Heart left ventricle (tissue), 16 donors: ENCODE measurements at places on chromosomes 4 and X. TPM values are rescaled to one million over a fixed set of nuclear protein-coding genes. Genes with fewer than 3 reads are reported as not detected.
A peak's percentile ranks its signal among the peaks of the same experiment; 100 is the strongest.

- no peak overlapping the region for H3K27ac ChIP-seq
- no peak for DNase-seq
- no peaks in the 10 kb centered on the region for H3K4me1 ChIP-seq
- H3K36me3 ChIP-seq, result no peaks in the 10 kb centered on the region
Observed at GRCh38 chr4:78310007-78310739, 241.4 kb upstream of the ANXA3 start.

The RENBP gene
- 35.5 TPM for total RNA-seq

DNA sequence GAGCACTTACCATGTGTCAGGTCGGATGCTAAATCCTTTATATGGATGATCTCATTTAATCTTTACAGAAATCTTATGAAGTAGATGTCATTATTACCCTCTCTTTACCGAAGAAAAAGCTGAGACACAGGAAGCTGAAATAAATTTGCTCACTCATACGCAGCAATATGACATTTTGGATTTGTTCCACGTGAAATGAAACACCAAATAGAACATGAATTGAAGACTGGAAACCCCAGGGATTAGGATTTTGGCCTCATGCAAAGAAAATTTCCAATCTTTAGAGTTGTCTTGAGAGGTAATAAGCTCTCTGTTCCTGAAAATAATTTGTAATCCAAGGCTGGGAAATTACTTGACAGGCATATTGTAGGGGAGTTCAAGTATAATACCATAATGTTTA is 354.4 kb upstream of the CLNK start:
- no peaks in the 10 kb centered on the region for H3K4me1 ChIP-seq
- H3K27ac ChIP-seq, result no peak overlapping the region
- H3K27me3 ChIP-seq, result no peaks in the 10 kb centered on the region
- no peak for DNase-seq
- H3K36me3 ChIP-seq, result no peaks in the 10 kb centered on the region

DNA sequence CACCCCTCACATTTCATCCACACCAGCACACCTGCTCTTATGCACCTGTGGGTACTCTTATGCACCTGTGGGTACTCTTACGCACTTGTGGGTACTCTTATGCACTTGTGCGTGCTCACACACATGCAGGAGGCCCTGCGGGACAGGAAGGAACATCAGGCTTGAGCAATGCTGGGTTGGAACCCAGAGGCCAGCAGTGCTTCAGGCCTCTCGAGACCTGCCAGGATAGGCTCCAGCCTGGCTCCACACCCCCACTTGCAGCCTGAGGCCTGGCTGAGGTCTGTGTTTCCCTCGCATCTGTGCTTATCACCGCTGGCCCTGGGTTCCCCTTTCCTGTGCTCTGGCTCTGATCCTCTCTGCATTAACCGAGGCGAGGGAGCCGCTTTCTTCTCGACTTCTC is 34.7 kb downstream of the SORCS2 start:
- no peaks in the 10 kb centered on the region for H3K36me3 ChIP-seq
- H3K27me3 ChIP-seq, result no peaks in the 10 kb centered on the region
- DNase-seq, result no peak
- H3K27ac ChIP-seq, result no peak overlapping the region

GRCh38 chrX:25976683-25977310 is 161.3 kb upstream of the MAGEB18 start:
- H3K36me3 ChIP-seq, result no peaks in the 10 kb centered on the region
- H3K4me3 ChIP-seq, result no peak overlapping the region
- H3K4me1 ChIP-seq, result no peaks in the 10 kb centered on the region
- H3K27ac ChIP-seq, result no peak overlapping the region
- no peaks in the 10 kb centered on the region for H3K27me3 ChIP-seq
- DNase-seq, result no peak

DNA sequence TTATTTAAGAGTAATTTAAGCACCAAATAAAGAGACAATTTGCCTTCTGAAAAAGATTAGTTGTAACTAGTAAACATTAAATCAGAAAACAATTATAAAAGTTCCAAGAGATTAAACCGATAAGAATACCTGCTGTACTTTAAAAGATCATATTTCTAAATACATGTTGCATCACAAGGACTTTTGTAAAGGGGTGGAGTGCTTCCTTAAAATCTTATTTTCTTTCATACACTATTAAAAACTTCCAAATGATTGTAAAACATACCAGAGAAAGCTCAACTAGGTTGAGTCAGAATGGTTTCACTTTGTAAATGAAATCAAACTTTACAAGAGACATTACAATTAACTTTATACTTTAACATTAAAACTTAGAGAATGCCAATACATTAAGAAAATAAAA is 41.8 kb downstream of the ACSL4 start:
- H3K4me1 ChIP-seq, result no peaks in the 10 kb centered on the region
- H3K36me3 ChIP-seq, result no peaks in the 10 kb centered on the region
- H3K27ac ChIP-seq, result no peak overlapping the region
- no peak for DNase-seq
- H3K27me3 ChIP-seq, result no peaks in the 10 kb centered on the region

- no peak overlapping the region for H3K27ac ChIP-seq
- no peak overlapping the region for H3K4me3 ChIP-seq
- no peaks in the 10 kb centered on the region for H3K4me1 ChIP-seq
Observed at GRCh38 chr4:183374950-183375555, 52.8 kb upstream of the CLDN24 start.

DNA sequence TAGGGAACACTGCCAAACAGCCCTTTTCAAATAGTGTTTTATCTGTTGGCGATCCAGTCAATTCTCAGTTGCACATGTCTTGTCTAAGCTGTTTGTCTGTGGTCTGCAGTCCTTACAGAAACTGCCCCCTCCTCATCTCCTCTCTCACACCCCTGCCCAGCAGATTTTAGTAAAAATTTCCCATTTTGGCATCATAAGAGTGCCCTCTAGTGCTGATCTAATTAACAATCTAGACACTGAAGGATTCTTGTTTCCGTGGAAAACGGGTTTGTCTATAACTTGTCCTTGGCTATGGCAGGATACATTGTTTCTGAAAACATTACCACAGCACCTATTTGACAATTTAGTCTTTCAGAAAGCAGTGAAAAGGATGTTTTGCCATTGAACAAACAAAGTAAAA is 227.2 kb upstream of the MBNL3 start:
- no peaks in the 10 kb centered on the region for H3K36me3 ChIP-seq
- no peak overlapping the region for H3K4me3 ChIP-seq
- H3K4me1 ChIP-seq, result no peaks in the 10 kb centered on the region
- no peak overlapping the region for H3K27ac ChIP-seq
- DNase-seq, result no peak

The CDKL2 gene
- total RNA-seq, result 1.1 TPM

The NUDT11 gene
- total RNA-seq, result not detected

DNA sequence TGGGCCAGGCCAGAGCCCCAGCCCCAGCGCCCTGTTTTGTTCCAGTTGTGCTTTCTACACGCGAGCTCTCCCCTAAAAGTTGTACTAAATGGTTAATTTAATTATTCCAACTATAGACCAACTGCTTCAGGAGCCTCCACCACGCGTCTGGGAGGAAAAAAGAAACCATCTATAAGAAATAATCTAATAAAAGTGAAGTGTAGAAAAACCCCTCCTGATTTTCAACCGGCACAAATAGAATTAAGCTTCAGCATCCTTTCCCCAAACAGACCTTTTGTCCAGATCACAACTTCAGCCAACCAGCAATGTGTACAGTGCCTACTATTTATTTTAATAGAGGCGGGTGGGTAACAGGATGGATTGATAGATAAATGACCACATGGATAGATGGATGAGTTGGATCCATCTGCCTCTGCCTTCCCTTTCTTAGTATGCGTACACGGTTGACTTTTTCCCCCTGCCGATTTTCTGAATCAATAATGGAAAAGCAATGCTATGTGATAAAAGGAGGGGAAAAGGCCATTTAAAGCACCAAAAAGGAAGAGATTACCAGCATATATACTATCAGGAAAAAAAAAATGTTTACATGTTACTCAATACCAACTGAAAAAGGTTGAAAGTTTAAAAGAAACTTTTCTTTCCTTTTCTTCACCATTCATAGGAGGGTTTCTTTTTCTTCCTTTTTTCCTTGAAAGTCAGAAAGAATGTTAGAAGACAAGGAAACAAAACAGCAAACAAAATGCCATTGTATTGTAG is 3.7 kb upstream of the PHOX2B start:
- no peaks in the 10 kb centered on the region for H3K4me1 ChIP-seq
- H3K27ac ChIP-seq, result no peak overlapping the region
- H3K27me3 ChIP-seq, result peaks cover 98% of the 10 kb centered on the region
- no peak for DNase-seq
- no peak overlapping the region for H3K4me3 ChIP-seq

The RAB40AL gene
- total RNA-seq, result not detected

DNA sequence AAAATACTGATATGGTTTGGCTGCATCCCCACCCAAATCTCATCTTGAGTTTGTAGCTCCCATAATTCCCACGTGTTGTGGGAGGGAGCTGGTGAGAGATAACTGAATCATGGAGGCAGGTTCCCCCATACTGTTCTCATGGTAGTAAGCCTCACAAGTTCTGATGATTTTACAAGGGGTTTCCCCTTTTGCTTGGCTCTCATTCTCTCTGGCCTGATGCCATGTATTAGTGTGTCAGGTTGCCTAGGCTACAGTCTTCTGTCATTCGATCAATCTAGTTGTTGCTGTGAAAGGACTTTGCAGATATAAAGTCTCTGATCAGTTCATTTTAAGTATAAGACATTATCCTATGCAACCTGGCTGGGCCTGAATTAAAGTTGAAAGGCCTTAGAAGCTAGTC is 209.3 kb upstream of the MAOA start:
- no peak for DNase-seq
- H3K4me3 ChIP-seq, result no peak overlapping the region
- H3K27ac ChIP-seq, result no peak overlapping the region
- H3K4me1 ChIP-seq, result no peaks in the 10 kb centered on the region
- H3K36me3 ChIP-seq, result no peaks in the 10 kb centered on the region

GRCh38 chrX:44997888-44998287 is 124.9 kb downstream of the KDM6A start:
- H3K4me1 ChIP-seq, result no peaks in the 10 kb centered on the region
- H3K4me3 ChIP-seq, result no peak overlapping the region
- no peaks in the 10 kb centered on the region for H3K36me3 ChIP-seq

GRCh38 chr4:10225096-10225495 is 108.5 kb upstream of the WDR1 start:
- no peak overlapping the region for H3K4me3 ChIP-seq
- H3K36me3 ChIP-seq, result no peaks in the 10 kb centered on the region
- H3K4me1 ChIP-seq, result no peaks in the 10 kb centered on the region
- no peaks in the 10 kb centered on the region for H3K27me3 ChIP-seq

- no peaks in the 10 kb centered on the region for H3K4me1 ChIP-seq
- peak overlapping the region; percentile 3 for H3K4me3 ChIP-seq
- no peaks in the 10 kb centered on the region for H3K36me3 ChIP-seq
- H3K27ac ChIP-seq, result no peak overlapping the region
Observed at GRCh38 chrX:131741103-131741581, 197.3 kb downstream of the OR13H1 start.

The RBM10 gene
- 28.9 TPM for total RNA-seq

GRCh38 chr4:102454268-102454667 is 46.9 kb upstream of the NFKB1 start:
- H3K4me3 ChIP-seq, result no peak overlapping the region
- no peaks in the 10 kb centered on the region for H3K27me3 ChIP-seq
- H3K36me3 ChIP-seq, result no peaks in the 10 kb centered on the region
- H3K27ac ChIP-seq, result no peak overlapping the region
- no peak for DNase-seq

- DNase-seq, result no peak
- no peak overlapping the region for H3K4me3 ChIP-seq
- H3K27me3 ChIP-seq, result no peaks in the 10 kb centered on the region
- no peak overlapping the region for H3K27ac ChIP-seq
- H3K36me3 ChIP-seq, result peaks cover 16% of the 10 kb centered on the region
Observed at GRCh38 chr4:150826306-150826705, 188.8 kb downstream of the LRBA start.

- no peaks in the 10 kb centered on the region for H3K36me3 ChIP-seq
- H3K27me3 ChIP-seq, result no peaks in the 10 kb centered on the region
- no peak overlapping the region for H3K27ac ChIP-seq
- H3K4me1 ChIP-seq, result no peaks in the 10 kb centered on the region
Observed at GRCh38 chrX:22373094-22373493, 100.4 kb downstream of the CBLL2 start.

GRCh38 chr4:174334628-174335027 is 50.9 kb downstream of the CEP44 start:
- no peak for DNase-seq
- no peaks in the 10 kb centered on the region for H3K36me3 ChIP-seq
- H3K4me3 ChIP-seq, result no peak overlapping the region
- H3K27me3 ChIP-seq, result no peaks in the 10 kb centered on the region
- no peak overlapping the region for H3K27ac ChIP-seq
- no peaks in the 10 kb centered on the region for H3K4me1 ChIP-seq

The BRS3 gene
- not detected for total RNA-seq

The SLC9A6 gene
- 23.2 TPM for total RNA-seq

The TRIM75 gene
- not detected for total RNA-seq

The TBC1D14 gene
- total RNA-seq, result 51.0 TPM
